ENCODE measurements at places on chromosomes 2 and 18.

DNA sequence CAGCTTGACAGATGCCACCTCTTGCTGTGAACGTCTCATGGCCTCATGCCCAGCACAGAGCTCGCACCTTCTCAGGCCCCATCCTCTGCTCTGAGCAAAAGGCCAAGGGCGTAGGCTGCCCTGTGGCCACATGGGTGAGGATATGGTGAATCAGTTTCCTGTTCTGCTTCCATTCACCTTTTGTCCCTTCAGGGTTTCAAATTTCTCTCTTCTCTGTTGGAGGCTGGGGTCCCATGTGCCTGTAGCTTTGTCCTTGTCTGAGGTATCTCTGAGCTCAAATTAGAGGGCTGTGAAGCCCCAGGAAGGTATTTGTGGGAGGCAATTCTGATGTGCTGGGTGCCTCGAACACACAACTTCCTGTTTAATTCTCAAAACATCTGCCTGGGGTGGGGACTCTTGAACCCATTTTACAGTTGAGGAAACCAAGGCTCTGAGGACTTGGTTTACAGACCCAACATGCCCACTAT lies 29.0 kb downstream of the ZAP70 start:
- DNase-seq, result no peak

DNA sequence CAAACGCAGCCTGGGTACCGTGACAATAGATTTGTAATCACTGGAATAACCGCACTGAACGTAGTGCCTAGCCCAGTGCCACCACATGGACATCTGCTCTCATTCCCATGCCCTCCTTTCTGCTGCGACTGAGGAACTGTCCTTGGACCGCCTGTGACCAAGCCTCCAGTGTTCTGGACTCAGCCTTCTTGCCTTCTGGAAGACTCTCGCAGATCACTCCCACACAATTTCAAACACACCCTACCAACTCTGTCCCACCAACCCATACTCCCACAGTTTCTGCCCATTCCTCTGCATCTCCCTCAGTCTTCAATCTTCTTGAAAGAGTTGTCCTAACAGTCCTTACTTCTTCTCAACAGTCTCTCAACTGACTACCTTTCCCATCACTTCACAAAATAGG lies 2.1 kb downstream of the RNF149 start:
- no peak for DNase-seq

- no peak for DNase-seq
Observed at GRCh38 chr2:207887500-207887899, 117.8 kb upstream of the FZD5 start.

DNA sequence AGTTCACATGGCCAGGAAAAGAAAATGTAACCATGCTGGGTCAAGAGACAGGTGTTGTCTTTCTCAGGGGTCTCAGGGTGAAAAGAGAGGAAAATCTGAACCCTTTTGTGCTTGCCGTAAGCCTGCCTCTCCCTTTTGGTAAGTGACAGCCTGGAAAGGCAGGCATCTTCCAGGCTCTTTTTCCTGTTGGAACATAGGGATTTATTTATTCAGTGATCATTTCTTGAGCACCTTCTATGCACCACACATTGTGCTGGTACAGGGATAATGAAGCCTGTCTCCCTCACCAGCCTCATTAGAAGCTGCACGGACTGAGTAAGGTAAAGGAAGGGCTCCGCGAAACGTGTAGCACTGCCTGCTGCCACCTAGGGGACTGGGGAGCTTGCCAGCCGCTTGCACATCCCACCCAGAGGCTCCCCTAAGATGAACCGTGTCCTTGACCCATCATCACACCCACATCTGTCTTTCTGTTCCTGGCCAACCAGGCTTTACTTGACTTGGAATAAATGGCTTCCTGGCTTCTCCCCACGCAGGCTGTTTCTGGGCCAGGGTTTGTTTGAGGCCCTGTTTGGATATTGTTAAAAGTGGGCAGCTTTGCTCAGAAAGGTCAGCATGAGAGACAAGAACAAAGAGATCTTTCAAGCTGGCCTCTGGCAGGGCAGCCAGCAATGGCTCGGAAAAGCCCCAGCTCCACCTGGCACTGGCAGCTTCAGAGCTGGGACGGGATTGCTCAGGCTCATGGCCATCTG lies 73.3 kb upstream of the MCFD2 start:
- DNase-seq, result no peak

- no peak for DNase-seq
Observed at GRCh38 chr18:59189746-59190145, 30.2 kb upstream of the GRP start.

DNA sequence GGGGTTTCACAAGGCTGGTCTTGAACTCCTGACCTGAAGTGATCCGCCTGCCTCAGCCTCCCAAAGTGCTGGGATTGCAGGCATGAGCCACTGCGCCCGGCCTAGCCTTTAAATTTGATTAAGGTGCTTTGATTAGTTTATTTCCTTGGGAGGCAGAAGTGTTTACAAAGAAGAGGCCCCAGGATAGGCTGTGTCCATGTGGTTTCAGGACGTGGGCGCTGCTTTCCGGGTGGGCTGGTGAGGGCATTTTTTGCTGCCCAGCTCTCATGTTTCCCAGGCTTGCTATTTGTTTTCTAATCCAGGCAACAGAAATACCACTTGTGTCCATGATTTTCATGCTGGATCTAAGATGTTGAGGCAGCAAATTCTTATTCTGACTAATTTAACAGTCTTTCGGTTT lies 124.2 kb downstream of the SH3RF3 start:
- no peak for DNase-seq

DNA sequence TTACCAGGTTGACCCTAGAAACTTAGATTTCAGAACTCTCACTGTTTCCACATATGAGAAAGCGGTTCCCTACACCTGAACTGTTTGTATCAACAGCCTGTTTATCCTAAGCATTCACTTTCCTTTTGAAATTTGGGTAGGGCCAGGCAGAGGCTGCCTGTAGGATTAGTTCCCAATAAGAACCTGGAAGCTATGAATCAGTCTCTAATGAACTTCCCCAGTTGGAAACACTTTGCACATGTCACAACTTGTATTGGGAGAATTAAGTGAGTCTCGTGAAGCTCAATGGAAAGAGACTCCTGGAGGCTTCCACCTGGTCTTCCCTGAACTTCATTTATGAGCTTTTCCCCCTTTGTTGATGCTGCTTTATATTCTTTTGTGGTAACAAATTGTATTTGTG lies 486.6 kb upstream of the HS6ST1 start:
- DNase-seq, result no peak

DNA sequence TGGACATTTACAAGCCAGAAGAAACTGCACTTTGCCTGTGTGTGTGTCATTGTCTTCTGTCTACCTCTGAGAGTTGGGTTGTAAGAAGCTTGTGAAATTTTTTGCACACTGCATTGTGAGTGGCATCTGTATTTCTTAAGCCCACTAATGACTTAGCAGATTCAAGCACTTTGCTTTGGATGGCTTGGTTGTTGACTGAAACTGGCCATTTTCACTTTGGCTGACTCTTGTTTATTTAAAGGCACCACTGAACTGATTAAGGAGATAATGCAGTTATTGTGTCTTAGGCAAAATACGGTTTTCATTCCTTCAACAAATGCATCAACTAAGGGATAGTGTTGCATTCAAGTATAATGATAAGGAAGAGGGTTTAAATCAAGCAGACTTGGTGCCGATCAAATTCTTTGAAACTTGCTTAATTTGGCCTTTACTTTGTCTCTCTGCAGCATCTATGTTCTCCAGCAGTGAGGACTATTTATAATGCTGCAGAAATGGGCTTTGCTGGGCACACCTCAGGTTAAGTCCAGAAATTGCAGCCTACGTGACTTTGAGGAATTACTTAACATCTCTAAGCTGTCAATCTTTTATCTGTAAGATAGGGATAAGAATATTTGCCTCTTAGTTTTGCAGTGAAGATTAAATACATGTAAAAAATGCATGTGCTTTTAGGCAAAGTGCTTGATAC lies 142.0 kb downstream of the CCDC85A start:
- no peak for DNase-seq

GRCh38 chr18:34077599-34077998 lies 147.1 kb downstream of the NOL4 start:
- no peak for DNase-seq

DNA sequence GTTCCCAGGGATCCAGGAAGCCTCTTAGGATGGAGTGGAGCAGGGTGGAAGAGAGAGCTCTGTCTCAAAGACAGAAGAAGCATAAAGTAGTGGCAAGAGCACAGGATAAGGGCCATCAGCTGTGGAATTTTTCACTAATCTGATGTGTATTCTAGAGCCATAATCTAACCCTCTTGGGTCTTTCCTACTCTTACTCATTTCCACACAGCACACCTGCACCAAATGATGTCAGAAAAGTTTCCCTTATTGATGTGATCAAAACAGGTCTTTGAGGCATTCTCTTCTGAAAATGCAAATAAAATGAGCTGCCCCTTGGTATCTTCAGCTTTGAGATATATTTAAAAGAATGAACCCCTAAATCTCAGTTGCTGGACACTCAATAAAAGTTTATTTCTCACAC lies 415.1 kb upstream of the CHST9 start:
- DNase-seq, result no peak

GRCh38 chr18:48312066-48312465 lies 97.1 kb downstream of the ZBTB7C start:
- no peak for DNase-seq

GRCh38 chr2:239211396-239212094 lies 189.3 kb downstream of the HDAC4 start:
- DNase-seq, result no peak
